A549 (cell line): ENCODE measurements at places on chromosomes 3 and 15.

GRCh38 chr3:24142127-24142526 is 197.0 kb downstream of the NR1D2 start:
- DNase-seq = no peak

DNA sequence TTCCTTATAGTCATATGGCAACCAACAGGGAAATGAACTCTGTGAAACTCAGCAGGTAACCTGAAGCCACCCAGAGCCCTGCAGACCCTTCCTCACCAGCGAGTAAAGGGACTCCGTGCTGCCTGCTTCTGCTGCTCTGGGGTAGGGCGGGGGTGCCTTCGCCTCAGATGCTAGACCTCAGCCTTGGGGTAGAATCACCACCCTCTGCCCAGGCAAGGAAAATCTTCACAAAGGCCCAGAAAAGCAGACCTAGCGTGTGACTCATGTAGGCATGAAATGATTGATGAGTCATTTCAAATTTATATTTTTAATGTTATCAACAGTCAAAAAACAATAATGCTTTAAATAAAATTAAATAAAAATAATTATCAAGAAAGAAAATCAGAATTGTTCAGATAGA is 6.6 kb downstream of the STIMATE start:
- no peak for DNase-seq

DNA sequence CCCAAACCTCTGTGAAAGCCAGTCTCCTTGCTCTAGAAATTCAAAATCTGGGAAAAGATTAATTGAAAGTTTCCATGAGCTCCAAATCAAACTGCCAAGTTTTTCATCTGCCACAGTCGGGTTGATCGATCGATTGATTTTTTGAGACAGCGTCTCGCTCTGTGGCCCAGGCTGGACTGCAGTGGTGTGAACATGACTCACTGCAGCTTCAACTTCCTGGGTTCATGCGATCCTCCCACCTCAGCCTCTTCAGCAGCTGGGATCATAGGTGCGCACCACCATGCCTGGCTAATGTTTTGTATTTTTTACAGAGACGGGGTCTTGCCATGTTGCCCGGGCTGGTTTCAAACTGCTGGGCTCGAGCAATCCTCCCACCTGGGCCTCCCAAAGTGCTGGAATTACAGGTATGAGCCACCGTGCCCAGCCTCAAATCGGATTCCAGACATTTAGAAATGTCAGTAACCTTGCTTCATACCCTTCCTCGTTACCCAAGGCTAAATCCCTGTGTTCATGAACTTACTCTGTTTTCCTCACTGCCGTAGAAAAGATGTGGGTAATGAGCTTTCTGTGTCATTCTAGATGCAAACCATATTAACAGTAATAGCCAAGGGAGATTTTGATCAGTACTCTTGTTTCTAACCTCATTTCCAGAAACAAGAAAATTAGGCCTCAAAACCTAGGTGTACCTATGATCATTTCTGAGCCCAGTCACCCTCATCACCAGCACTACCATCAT is 105.9 kb upstream of the AKAP13 start:
- no peak for DNase-seq

DNA sequence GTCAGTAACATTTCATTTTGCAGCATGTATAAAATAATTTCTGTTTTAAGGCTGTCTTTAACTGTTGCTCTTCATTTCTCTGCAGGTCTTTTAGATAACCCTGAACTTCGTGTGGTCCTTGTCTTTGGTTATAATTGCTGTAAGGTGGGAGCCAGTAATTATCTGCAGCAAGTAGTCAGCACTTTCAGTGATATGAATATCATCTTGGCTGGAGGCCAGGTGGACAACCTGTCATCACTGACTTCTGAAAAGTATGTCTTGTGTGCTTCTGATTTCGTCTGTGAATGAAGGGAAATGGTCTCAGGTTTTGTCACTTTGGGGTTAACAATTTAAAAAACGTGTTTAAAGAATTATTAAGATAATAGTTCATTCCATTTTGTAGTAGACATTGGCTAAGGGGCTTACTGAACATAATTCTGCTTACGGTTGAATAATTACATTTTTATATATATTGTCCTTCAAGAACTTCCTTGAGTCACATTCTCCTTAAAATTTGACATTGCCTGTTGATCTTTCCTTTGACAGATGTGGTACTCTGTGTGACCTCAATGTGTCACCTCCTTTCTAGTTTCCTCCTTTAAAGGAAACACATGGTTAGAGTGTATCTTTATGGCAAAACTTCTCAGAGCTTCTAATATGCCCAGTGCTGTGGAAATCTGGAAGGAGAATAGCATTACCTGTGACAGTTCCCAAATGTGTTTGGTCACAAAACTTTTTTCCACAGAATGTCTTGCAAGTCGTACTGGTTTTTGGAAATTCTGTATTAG is 26.3 kb downstream of the FBXO22 start:
- DNase-seq = no peak

DNA sequence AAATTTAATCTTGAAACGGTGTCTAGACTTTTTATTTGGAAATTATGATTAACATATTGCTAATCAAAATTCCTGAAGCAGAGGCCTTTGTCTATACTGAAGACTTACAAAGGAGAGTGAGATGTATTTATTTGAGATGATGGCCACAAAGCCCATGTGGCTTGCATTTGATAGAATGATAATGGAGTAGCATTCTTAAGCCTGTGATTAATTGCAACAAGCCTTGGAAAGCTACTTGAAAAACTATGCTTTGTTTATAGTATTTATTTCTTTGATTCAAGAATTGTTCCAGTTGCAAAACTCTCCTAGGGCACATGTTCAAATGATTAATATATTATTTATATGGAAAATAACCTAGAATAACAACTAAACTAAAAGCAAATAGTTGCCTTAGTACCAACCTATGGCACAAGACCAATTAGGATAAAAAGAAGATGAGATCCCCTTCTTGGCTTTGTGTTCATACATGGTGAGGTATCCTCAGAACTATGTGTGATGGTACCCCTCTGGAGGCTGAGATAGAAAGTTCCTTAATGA is 244.1 kb upstream of the TBL1XR1 start:
- DNase-seq = no peak

- DNase-seq = no peak
Observed at GRCh38 chr3:80334534-80334933, 566.7 kb upstream of the ROBO1 start.

DNA sequence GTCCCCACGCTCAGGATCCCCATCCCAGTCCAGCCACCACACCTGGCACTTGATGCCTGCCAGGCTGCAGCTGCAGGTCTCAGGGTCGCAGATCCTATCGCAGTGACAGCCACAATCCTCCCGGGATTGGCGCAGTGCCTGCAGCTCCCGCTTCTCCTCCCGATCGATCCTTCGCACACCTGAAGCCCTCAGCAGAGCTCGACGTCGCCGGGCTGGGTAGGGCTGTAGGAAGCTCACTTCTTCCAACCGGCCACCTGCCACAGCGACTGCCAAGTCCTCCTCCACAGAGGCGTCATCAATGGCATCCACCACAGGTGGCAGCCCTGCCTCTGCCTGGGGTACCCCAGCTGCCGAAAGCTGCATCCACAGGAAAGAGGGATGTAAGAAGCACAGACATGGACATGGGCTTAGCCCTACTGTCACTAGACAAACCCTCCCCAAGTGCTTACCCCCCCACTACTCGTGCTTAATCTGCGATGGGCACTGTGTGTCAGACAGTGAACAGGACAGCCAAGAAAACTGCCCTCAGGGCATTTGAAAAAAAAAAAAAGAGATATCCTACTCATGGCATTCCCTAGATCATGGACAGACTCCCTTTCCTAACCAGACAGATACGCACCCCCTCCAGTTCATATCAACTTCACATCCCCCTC is 9.2 kb downstream of the CSRNP1 start:
- no peak for DNase-seq

- no peak for DNase-seq
Observed at GRCh38 chr3:115351193-115351592, 204.1 kb upstream of the ZBTB20 start.

GRCh38 chr3:136544532-136544931 is 207.6 kb downstream of the STAG1 start:
- no peak for DNase-seq

GRCh38 chr3:26838026-26838425 is 215.5 kb downstream of the LRRC3B start:
- DNase-seq = no peak

DNA sequence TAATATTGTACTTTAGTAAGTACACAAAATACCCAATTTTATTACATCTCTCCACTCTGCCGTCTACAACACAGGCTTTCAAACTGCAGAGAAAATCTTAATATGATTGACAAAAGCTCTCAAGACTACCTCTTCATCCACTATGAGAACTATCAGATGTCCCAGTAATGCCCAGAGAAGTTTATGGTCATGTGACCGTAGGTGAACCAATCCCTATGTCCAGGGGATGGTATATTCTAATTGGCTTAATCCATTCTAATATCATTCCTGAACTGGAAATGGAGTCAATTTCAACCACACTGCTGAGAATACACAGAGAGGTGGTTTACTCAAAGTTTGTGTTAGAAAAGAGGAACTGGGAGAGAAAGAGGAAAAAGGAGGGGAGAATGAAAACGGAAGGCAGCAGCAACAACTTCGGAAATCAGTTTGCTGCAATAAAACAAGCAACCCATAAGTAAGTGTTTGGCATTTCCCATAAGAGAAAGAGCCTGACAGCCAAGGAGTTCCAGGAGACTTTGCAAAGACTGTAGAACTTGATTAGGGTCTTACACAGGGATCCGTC is 7.3 kb downstream of the SST start:
- no peak for DNase-seq

- DNase-seq = no peak
Observed at GRCh38 chr3:73950865-73951558, 326.3 kb upstream of the PDZRN3 start.

GRCh38 chr3:15676259-15676658 is 74.7 kb downstream of the BTD start:
- DNase-seq = no peak

DNA sequence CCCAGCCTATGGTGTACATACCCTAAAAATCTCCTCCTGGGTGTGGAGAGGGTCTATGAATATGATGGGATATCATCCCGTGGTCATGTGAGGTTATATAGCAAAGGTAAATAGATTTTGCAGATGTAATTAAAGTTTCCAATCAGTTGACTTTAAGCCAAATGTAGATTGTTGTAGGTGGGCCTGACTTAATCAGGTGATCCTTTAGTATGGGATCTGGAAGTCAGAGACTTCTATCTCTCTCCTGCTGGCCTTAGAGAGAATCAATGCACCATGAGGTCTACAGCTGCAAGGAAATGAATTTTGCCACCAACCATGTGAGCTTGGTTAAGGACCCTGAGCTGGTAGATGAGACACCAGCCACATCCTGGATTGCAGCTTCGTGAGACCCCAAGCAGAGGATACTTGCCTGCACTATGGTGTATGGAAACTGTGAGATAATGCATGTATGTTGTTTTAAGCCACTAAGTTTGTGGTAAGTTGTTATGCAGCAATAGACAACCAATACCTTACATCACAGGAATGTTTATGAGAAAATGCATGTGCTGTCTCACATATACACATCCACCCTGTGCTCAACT is 137.1 kb upstream of the SLC6A11 start:
- no peak for DNase-seq

DNA sequence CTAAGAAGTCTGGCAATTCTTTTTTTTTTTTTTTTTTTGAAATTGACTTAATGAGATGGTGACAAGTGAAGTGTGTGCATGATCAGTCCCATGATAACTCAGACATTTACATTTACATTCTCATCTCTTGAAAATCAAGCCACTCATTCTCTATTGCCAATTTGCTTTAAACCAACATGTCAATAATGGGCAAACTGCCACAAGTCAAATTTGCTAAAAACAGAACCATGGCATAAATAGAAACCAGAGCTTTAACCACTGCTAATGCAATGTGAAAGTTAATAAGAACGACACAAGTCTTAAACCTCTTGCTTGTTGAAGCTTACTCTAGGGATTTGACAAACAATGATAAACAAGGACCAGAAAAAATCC is 12.0 kb upstream of the COL8A1 start:
- DNase-seq = no peak

GRCh38 chr15:86915811-86916331 is 836.2 kb downstream of the AGBL1 start:
- DNase-seq = peak; percentile 58

GRCh38 chr15:36256404-36256807 is 323.0 kb upstream of the CDIN1 start:
- DNase-seq = no peak

DNA sequence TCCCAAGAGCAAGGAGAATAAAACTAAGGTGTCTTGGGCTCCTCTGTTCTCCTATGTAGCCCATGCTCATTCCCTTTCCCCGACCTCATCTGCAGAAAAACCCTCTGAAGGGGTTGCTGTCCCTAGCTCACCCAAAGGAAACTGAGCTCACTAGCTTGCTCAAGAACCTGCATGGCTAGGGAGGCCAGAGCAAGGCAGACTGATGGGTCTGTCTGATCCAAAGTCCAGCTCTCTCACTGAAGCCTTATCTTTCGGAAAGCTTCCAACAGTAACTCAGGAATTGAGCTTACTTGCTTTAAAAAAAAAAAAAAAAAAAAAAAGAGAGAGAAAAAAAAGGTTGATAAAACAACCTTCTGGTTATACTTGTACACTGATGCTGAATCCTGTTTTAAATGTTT is 141.4 kb upstream of the TOPAZ1 start:
- DNase-seq = no peak

DNA sequence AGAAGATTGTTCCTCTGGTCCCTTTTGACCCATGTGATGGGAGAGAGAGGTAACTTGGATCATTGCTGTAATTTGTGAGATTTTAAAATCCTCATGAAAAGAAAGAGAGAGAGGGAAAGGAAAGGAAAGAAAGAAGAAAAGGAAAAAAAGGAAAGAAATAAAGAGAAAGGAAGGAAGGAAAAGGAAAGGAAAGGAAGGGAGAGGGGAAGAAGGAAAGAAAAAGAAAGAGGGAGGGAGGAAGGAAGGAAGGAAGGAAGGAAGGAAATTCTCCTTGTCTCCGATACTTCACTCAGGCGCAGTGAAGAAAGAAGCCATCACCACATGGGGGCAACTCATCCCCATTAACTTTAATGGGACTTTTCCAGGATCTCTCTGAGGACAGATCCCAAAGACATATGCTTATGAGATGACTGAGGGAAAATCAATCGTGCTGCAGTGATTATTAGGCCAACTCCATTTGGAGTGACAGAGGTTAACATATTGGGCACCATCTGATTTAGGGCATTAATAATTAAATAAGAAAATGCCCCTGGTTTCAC is 123.0 kb downstream of the MEGF11 start:
- DNase-seq = no peak

GRCh38 chr15:39501366-39502081 is 79.4 kb upstream of the THBS1 start:
- no peak for DNase-seq

GRCh38 chr3:71052716-71053115 is 530.8 kb downstream of the FOXP1 start:
- no peak for DNase-seq

GRCh38 chr3:37988931-37989525 is 1.6 kb upstream of the VILL start:
- no peak for DNase-seq

DNA sequence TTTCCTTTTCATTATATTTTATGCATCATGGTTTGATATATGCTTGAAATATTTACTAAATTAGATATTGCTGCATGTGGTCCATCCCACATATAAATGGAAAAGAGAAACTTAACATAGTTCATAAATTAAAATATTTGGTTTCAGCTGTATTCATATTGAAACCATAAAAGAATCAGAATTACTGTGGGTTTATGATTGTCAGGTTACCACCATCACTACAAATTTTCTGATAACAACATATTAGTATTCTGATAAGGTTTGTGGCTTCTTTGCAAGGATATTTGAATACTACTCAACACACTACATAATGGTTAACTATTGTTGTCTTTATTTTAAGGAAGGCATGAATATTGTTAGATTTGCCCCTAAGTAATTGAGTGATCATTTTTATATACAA is 235.5 kb downstream of the UBE2E2 start:
- no peak for DNase-seq

GRCh38 chr3:177528306-177529070 is 331.2 kb upstream of the TBL1XR1 start:
- no peak for DNase-seq
